ENCODE measurements at places on chromosomes 11 and 22.

DNA sequence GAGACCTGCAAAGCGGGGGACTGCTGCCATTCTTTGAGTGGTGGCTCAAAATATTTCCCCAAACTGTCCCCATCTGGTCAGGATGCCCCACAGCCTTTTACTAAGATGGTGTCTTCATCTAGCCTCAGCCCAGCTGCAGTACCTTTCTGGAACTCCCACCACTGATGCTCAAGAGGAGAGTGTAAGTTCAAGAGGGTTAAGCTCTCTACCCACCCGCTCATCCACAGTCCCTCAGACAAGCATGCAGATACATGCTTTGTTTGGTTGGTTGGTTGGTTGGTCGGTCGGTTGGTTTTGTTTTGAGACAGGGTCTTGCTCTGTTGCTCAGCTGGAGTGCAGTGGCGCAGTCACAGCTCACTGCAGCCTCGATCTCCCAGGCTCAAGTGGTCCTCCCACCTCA is 14.5 kb upstream of the CAVIN3 start:
- no peak for DNase-seq

DNA sequence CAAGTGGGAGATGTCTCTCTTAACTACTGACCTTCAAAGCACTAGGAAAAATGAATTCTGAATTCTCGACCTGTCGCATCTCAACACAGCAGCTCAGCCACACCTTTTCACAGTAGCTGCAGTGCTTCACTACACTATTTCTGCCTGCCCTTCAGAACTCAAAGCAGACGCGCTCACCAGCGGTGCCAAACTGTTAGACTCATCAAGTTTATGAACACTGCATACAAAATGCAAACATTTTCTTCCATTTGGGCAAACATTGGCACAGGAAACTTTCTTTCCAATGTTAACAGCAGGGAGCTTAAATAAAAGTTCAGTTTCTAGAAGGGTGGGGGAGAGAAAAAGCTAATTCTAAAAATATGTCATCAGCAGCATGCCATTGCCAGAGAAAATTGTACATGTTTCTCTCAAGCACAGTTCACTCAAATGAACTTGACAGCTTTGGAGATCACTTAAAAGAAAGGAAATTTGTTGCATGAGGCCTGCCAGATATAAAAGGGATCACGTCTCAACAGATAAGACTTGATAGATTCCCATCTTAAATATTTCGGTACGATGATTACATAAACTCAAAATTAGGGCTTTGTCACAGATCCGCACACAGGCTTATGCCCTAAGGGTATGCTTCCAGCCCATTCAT is 82.7 kb downstream of the CADM1 start:
- no peak for DNase-seq

GRCh38 chr11:102317099-102317767 is at the start of gene BIRC3:
BIRC3 (plus strand) TSS chr11:102317484; CDS start chr11:102324510, 7,026 bp downstream.
- DNase-seq, result peak; percentile 98

DNA sequence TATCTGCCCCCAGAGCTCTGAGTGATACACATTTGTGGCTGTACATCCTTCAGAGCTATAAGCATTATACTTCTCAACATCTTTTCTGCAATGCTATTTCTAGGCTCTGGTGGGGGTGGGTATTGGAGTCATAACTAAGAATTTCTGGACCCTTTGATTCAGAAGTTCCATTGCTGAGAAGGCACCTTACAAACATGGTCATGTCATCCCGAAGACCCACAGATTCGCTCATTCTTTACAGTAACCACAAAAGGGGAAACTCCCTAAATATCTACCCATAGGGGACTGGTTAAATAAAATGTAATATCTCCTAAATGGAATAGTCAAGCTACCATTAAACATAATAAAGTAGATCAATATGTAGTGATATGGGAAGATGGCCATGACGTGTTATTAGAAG is 98.8 kb downstream of the PRR5L start:
- DNase-seq, result no peak

GRCh38 chr22:38850399-38850798 is 6.6 kb upstream of the NPTXR start:
- DNase-seq, result no peak

- peak; percentile 97 for DNase-seq
Measured at GRCh38 chr11:75325713-75326438, 25.6 kb downstream of the ARRB1 start.

- peak; percentile 74 for DNase-seq
Measured at GRCh38 chr22:36478966-36479365, 2.5 kb downstream of the TXN2 start.

DNA sequence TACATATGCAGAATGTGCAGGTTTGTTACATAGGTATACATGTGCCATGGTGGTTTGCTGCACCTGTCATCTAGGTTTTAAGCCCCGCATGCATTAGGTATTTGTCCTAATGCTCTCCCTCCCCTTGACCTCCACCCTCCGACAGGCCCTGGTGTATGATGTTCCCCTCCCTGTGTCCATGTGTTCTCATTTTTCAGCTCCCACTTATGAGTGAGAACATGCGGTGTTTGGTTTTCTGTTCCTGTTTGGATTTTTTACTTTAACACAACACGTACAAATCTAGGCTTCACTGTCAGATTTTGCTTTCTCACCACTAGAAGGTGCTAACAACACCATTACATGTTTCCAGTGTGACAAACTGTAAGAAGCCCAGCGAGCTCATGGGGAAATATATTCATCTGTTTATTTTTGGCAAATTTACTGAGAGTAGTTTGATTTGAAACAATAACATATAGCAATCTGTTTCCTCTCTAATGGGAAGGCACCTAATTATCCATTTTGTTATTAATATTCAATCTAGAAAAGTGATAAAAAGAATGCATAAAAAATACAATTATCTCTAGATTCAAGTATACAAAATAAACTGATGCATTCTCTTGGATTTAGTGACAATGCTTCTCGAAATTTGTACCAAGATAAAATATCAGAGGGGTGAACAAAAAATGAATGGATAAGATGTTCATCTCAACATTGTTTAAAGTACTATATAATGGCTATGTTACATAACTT is 23.2 kb upstream of the BIRC3 start:
- peak; percentile 75 for DNase-seq

GRCh38 chr11:111454561-111455192 is 57.5 kb downstream of the BTG4 start:
- peak; percentile 67 for DNase-seq

GRCh38 chr22:29117799-29118477 is 45.1 kb downstream of the KREMEN1 start:
- DNase-seq, result peak; percentile 82

GRCh38 chr11:120115272-120116000 is 22.5 kb downstream of the TRIM29 start:
- no peak for DNase-seq

- DNase-seq, result no peak
Measured at GRCh38 chr22:38041760-38042487, 15.3 kb upstream of the PICK1 start.

DNA sequence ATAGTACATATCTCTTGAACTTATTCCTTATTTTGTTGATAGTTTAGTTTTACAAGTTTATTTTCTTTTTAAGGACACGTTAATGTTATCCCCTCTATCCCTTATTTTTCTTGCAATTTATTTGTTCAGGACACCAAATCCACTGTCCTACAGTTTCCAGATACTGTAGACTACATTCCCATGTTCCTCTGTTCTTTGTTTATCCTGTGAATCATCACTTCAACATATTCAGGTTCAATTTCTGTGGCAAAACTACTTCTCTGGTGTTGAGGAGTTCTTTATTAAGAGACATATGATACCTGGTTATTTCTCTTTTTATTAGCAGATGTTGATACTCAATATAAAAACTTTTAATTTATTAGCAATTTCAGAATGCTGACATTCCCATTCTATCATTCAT is 72.8 kb upstream of the CLNS1A start:
- peak; percentile 66 for DNase-seq

GRCh38 chr22:34943830-34944229 is 122.1 kb upstream of the ISX start:
- no peak for DNase-seq

GRCh38 chr11:95339086-95339901 is 108.3 kb upstream of the SESN3 start:
- no peak for DNase-seq

- DNase-seq, result no peak
Measured at GRCh38 chr11:113864410-113864809, 11.0 kb downstream of the USP28 start.

DNA sequence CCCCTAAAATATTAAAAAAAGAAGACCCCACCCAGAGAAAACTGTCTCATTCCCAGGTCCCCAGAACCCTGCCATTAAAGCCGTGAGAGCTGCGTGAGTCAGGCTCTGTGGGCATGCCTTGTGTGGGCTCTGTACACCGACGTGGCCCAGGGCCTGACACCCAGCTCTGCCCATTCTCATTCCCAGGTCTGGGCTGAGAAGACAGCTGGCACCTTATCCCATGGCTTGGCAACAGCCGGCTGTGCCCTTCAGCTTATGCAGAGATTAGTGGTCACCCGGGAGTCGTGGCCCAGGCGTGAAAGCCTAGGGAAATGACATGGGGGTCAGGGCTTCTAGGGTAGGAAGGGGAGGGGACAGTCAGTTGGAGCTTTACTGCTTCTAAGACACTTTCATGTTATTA is 31.9 kb downstream of the OTOG start:
- DNase-seq, result no peak

GRCh38 chr11:131305005-131305404 is 65.4 kb upstream of the NTM start:
- DNase-seq, result no peak

DNA sequence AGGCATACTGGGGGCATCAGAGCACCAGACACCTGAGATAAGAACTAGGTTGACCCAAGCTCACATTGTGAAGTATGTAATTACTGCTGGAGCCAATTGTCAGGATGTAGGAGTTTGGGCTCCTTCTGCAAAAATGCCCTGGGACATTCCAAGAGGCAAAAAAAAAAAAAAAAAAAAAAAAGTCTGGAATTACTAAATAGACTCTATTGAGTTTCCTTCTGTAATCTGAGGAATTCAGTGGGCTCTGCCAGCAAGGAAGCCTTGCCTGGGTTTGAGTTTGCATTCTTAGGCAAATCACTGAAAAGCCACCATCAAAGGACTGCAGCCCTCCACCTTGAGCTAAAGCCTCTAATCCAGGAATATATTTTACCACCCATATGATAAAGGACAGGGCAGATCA is 8.0 kb upstream of the CAVIN3 start:
- no peak for DNase-seq

DNA sequence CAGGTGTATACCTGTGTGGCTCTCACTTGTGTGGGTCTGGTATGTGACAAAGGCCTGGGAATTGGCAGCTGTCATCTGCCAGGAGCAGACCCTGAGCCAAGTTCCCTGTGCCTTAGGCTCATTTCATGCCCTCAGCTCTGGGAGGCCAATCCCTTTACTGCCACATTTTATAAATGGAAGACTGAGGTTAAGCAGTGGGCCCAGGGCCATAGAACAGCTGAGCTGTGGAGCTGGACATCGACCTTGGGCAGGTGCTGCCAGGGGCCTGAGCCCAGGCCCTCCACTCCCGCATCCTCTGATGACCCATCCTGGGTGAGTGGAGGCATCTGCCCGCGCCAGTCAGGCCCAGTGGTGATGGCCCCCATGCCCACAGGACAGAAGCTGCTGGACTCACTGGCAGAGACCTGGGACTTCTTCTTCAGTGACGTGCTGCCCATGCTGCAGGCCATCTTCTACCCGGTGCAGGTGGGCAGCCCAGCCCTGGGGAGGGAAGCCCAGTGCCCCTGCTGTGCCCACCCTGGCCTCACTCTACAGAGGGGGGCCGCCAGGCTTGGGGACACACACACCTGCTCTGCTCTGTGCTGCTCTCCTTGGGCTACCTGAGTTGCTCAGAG is 20.9 kb upstream of the ARHGAP8 start:
- no peak for DNase-seq

DNA sequence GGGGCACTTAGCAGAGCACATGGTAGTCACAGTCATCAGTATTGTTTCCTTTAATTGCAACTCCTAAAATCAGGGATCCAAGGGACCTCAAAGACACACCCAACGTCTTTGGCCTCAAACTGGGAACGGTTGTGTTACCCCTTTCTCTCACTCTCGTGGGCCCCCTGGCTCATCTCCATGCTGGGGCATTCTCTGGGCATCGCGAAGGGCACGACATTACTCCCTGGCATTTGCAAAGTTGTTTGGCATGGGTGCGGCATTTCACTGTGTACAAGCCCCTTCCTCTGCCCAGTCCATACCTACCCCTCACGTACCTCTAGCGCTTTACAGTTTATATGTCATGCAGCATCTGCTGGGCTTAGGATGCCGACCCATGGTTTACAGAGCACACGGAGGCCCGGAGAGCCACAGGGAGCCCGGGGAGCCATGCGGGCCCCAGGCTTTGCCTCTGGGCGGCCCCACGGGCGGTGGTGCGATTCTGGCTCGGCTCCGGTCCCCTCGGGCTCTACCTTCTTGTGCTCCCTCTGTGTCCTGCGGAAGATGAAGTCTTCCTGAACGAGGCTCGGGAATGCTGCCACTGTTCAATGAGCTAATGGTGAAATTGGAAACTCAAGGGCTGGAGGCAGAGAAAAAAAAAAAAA is 21.9 kb upstream of the CACNG2 start:
- DNase-seq, result peak; percentile 2

DNA sequence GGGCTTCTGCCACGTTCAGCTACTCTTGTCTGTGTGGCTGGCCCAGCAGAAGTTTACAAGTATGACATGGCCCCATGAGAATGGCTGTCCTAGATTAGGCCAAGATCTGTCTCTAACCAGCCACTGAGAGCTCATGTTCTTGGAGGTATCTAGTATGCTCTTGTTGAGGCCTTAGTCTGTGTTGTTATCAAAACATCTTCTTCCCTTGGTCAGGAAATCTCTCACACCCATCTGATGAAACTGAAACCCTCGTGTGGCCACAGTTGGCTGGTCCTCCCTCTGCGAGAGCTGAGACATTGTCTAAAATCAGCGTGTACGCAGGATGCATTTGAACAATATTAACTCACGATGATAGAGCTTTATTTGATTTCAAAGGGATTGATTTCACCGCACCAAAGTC is 109.0 kb upstream of the NNMT start:
- no peak for DNase-seq

DNA sequence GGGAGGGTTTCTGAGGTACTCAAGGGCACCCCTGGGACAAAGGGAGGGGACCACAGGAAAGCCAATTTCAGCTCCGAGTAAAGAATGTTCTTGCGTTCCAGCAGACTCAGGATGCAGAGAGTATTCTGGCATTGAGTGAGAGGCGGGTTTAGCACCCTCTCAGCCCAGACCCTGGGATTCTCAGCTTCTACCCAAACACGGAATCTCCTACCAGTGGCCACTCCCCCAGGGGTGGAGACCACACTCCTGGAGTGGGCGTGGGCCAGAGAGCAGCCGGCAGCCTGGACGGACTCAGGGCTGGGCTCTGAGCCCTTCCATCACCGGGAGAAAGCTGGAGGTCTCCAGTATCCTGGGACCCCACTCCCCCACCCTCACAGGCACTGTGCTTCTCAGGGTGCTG is 26.1 kb upstream of the TTLL12 start:
- no peak for DNase-seq

- no peak for DNase-seq
Measured at GRCh38 chr22:16955678-16956210, 52.3 kb downstream of the GAB4 start.

- DNase-seq, result no peak
Measured at GRCh38 chr22:38951734-38952133, 5.7 kb upstream of the APOBEC3A start.
